ENCODE measurements at places on chromosomes 5 and 9.
A peak's percentile ranks its signal among the peaks of the same experiment; 100 is the strongest.

GRCh38 chr9:76704593-76705204 is 59.5 kb upstream of the PCA3 start:
- DNase-seq, result no peak

GRCh38 chr5:170046241-170046640 is 59.5 kb upstream of the FOXI1 start:
- no peak for DNase-seq

GRCh38 chr9:5786370-5787127 is 46.4 kb downstream of the ERMP1 start:
- DNase-seq, result no peak

DNA sequence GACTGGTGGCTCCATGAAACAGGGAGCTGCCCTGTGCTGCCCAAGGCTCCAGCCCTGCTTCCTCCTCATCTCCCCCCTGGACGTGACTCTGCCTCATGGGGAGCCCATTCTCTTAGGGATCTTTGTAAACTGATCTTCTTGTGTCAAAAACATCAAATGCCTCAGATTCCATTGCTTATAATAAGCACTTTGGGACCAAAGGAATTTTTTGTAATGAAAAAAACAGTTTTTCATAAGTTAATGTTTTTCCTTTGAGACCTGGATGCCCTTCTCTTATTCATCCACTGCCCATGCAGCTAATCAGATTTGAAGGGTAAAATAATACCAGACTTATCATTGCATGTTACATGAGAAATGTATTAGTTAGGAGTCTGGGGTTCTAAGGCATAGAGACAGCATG is 41.7 kb downstream of the PALM2AKAP2 start:
- no peak for DNase-seq

GRCh38 chr5:135178476-135179155 is 144.6 kb upstream of the PITX1 start:
- DNase-seq, result no peak

DNA sequence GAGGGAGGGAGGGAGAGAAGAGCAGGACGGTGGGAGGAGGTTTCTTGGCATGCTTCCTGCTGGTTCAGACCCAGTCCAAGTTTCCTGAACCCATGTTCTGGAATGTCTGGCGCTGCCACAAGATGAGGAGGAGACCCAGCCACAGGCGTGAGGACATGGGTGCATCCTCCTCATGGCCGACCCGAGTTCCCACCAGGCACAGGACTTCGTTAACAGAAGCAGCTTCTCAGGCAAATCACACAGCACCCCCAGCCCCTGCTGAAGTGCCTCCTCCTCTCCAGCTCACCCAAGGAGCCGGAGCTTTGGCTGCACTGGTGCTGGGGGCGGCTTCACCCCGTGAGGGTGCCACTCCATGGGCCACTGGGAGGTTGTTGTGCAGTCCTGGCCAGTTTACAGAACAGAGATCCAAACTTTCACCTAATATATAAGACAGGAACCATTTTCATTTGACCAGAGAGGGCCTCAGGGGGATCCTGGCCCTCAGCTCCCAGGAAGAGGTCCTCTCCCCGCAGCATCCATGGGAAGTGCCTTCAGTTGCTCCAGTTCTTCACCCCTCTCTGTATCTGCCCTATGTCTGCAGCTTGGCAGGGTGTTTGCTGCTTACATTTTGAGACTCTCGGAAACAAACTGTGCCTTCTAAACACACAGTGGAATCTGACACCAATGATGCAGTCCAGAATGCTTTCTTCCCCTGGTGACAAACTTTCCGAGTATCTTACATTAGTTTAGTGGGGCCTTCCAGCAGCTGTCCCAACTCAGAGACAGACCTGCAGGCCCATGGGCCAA is 10.2 kb upstream of the NKD2 start:
- DNase-seq, result peak; percentile 17
